ENCODE measurements at places on chromosomes 11 and 22.
A peak's percentile ranks its signal among the peaks of the same experiment; 100 is the strongest.

GRCh38 chr22:49954354-49954753 lies 6.2 kb upstream of the PIM3 start:
- DNase-seq = no peak

DNA sequence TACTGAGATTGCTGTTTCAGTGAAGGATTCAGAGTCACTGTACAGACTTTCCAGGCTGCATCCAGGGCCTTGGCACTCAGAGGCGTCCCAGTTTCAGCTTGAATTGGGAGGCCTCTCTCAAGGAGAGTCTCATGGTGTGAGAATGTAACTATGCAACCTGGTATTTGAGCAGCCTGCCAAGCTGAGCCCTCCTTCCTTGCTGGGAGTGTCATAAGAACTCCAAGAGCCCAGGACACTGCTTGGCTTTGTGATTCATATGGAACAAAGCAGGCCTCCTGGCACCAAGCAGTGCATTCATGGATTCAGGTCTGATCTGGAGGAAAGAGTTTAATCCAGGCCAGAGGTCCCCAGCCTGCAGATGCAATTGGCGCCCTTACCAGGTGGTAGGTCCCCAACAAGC lies 171.7 kb downstream of the DBX1 start:
- DNase-seq = no peak

DNA sequence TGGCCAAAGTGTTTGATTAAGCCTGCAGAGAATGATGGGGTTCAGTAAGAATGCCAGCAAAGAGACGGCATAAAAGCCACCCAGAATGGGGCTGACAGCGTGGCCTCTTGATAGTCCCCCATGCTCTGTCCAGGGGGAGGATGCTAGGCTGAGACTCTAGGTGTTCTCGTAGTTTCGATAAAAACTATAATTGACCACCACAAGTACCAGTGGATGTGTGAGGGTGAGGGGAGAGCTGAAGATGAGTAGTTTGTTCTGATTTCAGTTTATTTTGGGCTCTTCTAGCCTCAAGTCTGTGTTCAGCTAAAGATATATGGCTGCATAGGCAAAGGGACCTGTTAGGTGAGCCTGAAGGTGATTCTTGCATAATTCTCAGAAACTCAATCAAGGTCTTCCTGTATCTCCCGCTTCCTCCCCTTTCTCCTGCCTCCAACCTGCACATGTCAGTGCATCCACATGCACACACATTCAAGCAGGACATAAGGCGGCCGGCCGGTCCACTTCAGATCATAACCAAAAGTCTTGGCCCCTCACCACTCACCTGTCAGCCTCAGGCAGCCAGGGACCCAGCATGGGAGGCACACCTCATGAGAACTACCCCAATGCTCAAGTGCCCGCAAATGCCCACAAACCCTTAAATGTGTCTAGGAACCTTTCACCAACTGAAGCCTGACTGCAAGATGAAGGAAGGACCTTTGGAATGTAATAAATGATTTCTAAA lies 31.2 kb downstream of the FLI1 start:
- DNase-seq = no peak

DNA sequence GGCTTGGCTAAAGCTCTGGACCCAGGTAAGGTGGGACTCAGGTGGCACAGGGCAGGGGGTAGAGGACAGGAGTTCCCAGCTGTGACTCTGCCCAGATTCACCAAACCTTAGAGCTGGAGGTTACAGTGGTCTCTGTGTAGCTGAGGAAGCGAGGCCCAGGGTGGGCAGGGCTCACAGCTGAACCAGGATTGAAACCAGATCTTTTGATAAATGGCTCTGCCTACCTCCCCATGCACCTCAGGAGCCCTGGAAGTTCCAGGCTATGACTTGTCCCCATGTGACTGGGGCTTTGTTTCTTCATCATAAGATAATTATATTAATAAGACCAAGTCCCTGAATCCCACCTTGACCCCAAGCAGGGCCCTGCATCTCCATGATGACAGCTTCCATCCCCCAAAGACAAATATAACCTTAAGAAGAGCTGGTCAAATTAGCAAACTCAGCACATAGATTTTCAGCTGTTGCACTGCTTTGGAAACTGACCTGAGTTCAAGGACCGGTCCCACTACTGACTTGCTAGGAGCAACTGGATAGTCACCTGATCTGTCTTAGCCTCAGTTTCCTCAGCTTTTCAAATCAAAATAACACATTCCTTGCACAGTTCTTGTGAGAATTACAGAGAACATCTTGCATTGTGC lies 21.3 kb upstream of the TSKU start:
- DNase-seq = no peak

DNA sequence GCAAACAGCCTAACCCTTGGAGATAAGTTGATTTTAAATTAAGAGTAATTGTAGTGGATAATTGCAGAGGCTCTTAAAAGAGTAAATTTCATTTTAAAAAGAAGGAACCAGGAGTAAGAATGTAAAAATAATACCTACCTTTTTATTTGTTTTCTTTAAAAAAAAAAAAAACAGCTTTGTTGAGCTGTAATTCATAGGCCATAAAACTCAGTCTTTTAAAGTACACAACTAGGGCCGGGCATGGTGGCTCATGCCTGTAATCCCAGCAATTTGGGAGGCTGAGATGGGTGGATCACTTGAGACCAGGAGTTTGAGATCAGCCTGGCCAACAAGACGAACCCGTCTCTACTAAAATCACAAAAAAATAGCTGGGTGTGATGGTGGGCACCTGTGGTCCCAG lies 42.4 kb downstream of the MTMR3 start:
- no peak for DNase-seq

- no peak for DNase-seq
Observed at GRCh38 chr11:130827451-130828377, 88.6 kb downstream of the SNX19 start.

- DNase-seq = no peak
Observed at GRCh38 chr11:86303257-86303656, 1.2 kb downstream of the HIKESHI start.

DNA sequence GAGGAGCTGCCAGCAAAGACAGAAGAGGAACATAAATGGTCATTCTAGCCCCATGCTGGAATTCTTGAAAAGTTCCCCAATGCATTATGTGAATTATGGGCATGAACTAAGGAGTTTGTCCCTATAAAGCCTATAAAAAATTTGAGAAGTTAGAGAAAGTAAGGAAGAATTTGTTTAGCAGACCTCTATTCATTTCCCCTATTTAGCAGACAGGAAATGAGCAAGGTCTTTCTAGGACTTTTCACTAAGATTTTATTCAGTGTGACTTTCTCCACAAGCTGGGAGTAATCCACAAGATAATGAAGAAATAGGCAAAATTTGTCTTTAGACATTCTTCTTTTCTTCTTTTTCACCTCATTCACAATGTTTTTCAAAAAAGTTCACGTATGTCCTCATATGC lies 20.0 kb downstream of the PRRG4 start:
- DNase-seq = no peak

DNA sequence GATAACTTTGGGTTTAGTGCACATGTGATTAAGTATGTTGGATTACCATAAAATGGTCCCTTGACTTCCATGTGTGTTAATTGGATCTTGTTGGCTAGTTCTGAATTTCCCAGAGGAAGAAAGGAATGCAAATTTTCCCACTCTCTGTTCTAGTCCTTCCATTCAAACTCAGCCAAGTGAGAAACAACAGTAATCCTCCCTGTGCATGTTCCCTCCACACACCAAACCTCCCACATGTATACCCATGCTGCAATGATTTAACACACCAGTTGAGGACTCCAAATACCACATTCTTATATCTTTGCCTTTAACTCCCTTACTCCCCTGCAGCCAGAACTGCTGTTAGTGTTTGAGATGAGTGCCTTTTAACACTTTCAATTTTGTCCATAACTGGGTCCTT lies 1158.9 kb downstream of the DLG2 start:
- DNase-seq = no peak

DNA sequence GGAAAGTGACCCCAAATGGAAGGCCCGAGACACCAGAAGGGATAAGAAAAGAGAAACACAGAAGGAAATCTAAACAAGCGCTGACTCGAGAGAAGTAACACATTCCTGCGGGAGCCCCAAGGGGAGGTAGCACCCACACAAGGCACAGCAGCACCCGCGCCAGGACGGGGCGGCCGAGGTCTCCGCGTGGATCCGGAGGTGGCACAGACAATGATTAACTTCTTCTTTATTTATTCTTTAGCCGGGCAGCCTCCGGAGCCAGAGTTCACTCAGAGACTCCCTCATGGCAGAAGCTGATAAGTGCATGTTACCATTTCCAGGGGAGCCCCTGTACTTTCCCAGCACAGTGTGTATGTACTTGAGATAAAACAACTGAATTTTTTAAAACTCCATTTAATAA lies 5.1 kb downstream of the TOLLIP start:
- DNase-seq = peak; percentile 12

DNA sequence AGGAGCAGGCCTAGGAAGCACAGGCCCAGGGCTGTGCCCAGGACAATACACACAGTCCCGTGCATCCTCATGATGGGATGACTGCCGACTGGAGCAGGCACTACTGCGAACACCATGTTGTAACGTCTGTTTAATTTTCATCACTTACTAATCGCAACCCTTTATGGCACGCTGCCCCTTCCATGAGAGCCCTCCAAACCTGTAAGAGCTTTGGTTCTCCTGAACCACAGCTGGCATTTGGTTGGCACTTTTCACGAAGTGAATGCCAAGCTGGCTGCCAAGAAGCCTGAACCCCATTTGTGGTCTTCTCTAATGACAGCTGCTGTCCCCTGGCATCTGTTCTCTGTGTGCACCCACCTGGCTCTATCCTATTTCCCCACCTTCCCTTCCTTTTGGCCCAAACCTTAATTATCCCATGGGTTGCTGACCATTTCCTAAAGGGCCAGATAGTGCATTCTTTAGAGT lies 36.5 kb downstream of the APOL1 start:
- DNase-seq = no peak

DNA sequence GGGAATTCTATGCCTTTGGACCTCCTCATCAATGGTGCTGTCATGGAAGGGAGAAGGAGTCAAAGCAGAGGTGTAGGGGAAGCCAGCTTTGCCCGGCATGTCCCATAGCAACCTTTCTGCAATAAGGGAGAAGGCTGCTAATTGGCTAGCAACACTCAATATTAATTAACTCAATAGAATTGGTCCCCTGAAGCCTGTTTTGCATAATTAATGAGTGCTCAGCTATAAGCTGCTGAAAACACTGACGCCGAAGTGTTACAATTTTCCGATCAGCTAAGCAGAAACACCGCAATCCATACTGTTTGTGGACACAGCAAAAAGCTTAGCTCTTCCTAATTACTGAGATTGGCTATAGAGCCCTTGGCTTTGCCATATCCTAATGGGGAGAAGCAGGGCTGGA lies 245.0 kb downstream of the CSNK2A3 start:
- DNase-seq = no peak

- no peak for DNase-seq
Observed at GRCh38 chr11:76974179-76974891, 59.9 kb upstream of the B3GNT6 start.

DNA sequence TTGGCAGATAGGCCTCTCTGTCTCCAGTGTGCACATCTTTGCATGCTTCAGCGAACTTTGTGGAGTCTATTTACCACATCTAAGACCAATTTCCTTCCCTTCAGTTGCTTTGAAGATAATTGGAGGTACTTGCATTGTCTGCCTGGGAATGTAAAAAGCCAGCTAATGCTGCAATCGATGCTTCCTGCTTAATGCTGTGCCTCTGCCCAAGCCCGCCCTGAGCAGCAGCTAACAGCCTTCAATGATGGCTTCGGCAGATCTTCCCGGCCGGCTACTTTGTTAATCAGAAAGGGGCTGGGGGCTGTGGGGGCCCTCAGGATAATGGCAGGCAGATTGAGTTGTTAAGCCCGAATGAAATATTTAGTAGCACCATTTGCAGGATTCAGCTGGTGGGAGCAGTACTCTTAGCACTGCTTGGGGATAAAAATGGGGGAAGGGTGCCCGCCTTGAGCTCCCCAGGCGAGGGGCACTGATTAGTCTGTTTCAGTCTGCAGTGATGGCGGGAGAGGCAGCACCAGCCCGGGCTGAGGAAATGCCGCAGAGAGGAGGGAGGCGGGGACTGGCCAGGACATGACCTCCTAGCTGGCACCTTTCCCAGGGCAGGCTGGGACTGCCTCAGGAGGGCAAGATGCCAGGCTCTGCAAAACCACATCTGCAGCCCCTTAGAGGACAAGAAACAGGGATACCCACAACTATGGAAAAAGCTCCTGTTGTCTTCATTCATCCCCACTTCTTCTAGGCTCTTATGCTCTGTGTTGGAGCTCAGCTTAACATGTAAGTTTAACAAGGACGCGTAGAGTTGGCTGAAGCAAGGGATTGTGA lies 460.0 kb downstream of the BUD13 start:
- no peak for DNase-seq

GRCh38 chr11:67644042-67644441 lies 4.5 kb upstream of the TBX10 start:
- no peak for DNase-seq

GRCh38 chr11:15541079-15541478 lies 426.4 kb downstream of the INSC start:
- no peak for DNase-seq

- DNase-seq = no peak
Observed at GRCh38 chr11:2266586-2267305, 3.6 kb downstream of the ASCL2 start.

- no peak for DNase-seq
Observed at GRCh38 chr11:35211952-35212351, 73.0 kb downstream of the CD44 start.

- DNase-seq = no peak
Observed at GRCh38 chr22:44661070-44661469, 40.9 kb upstream of the PRR5 start.

- DNase-seq = no peak
Observed at GRCh38 chr11:16812274-16812673, 73.8 kb downstream of the C11orf58 start.

DNA sequence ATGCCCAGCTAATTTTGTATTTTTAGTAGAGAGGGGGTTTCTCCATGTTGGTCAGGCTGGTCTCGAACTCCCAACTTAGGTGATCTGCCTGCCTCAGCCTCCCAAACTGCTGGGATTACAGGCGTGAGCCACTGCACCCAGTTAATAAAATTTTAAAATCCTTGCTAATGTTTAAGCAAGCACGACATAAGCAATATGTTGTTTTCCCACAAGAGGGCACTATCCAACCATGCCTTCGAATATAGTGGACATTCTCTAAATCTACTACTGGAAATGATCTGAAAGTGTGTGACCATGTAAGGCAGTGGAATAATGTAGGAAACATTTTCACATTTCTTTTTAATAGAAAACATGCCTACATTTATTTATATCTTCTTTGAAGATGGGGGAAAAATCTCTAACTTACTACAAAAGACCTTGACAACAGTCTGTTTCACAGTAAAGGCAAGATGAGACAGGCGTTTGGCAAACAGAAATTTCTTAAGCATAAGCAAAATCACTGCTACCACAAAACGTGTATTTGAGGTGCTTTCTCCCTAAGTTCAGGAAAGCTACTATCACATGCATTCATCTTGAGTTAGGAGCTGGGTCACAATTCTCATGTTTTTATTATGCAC lies 38.2 kb downstream of the PITPNB start:
- DNase-seq = peak; percentile 75

DNA sequence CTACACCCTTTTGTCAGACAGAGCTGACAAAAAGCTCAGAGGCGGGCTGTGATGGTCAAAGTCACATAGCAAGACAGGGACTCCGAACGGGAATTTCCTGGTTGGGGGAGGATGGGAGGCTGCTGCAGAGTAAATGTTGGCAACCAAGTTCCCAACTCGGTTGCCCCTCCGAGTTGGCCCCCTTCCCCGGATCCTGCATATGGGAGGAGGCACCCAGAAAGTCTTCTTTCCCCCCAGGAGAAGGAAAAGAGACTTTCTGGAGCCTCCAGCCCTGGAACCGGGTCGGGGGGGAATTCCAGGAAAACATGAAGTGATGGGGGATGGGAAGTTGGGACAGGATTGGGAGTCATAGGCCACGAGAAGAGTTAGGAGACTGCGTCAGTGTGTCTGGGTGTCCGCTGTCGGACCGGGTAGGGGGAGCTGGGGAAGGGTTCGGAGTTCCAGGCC lies 614 bp downstream of the SELENOM start:
- DNase-seq = no peak
